Stimulated activated CD8-positive, alpha-beta memory T cell treated with anti-CD3 and anti-CD28 coated beads, Interleukin-15, amount 100 ng/mL, for 1 hour (primary cell): ENCODE measurements at places on chromosomes 1 and 21.
A peak's percentile ranks its signal among the peaks of the same experiment; 100 is the strongest.

- DNase-seq, result peak; percentile 5
Measured at GRCh38 chr1:108962681-108963051, 618 bp downstream of the CLCC1 start.

GRCh38 chr1:185561629-185562028 lies 172.6 kb upstream of the HMCN1 start:
- DNase-seq, result no peak

DNA sequence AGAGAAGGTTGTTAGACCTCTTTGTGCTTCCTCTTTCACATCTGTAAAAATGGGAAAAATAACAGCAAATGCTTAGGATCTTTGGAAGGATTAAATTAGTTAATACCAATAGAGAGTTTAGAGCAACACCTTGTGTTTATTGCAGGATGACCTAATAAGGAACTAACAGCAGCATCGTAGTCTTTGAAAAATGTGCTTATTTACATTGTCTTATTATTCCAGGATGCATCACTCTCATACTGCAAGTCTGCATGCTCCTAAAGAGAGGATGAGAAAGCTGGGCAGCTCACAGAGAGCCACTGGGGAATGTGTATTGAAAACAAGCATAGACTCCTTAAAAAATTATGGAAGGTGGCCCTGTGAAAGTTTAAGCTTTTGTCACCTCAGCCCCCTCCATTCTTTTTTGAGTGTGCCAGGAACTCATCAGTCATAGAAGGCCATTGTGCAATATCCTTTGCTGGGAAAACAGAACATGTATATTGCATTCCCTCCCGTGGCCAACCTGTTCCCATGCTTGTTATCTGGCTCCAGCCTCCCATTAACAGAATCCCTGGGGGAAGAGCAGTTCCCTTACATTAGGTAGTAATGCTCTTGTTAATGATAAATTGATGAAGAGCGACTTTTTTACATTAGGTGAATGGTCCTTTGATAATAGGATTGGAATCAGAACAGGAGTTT lies 180.7 kb downstream of the ZNF326 start:
- no peak for DNase-seq

- DNase-seq, result no peak
Measured at GRCh38 chr1:171218661-171219060, 29.6 kb upstream of the FMO1 start.
